ENCODE measurements at places on chromosomes 6 and 20.

GRCh38 chr6:140684776-140685550, 1310.5 kb upstream of the CITED2 start:
- DNase-seq = peak; percentile 97

- no peak for DNase-seq
Measured at GRCh38 chr6:76984572-76984971, 478.7 kb downstream of the HTR1B start.

DNA sequence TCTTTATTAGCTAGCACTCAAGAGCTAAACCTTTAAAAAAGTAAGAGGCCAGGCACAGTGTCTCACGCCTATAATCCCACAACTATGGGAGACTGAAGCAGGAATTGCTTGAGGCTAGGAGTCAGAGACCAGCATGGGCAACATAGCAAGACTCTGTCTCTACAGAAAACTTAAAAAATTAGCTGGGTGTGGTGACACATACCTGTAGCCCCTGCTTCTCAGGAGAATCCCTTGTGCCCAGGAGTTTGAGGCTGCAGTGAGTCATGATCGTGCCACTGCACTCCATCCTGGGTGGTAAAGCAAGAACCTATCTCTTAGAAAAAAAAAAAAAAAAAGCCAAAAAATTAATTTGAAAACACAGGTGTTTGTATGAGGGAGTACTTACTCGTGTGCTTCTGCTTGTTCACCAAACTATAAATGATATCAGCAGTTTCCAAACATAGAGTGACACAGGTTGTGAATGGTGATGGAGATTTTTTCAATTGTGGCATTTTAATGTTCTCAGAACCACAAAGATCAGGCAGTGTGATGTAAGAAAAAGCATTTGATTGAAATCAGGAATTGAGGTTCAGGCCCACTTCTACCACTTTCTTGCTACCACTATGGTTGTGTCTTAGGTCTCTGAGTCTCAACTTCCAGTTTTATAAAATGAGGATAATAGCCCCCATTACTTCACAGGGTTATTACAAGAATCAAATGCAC, 104.9 kb downstream of the FOXO3 start:
- no peak for DNase-seq

GRCh38 chr6:54897462-54898189, 51.1 kb downstream of the FAM83B start:
- DNase-seq = no peak

- DNase-seq = peak; percentile 74
Measured at GRCh38 chr6:24126586-24127192, 674 bp downstream of the NRSN1 start.

GRCh38 chr6:14130435-14131075, 13.0 kb downstream of the CD83 start:
- DNase-seq = no peak

- peak; percentile 92 for DNase-seq
Measured at GRCh38 chr6:106745824-106746582, 116.6 kb downstream of the QRSL1 start.

GRCh38 chr20:35731469-35731788, 10.6 kb downstream of the RBM39 start:
- no peak for DNase-seq

- DNase-seq = no peak
Measured at GRCh38 chr6:27777126-27777525, 135.1 kb downstream of the OR2B2 start.

GRCh38 chr20:34643928-34644327, 33.0 kb downstream of the PIGU start:
- DNase-seq = no peak

DNA sequence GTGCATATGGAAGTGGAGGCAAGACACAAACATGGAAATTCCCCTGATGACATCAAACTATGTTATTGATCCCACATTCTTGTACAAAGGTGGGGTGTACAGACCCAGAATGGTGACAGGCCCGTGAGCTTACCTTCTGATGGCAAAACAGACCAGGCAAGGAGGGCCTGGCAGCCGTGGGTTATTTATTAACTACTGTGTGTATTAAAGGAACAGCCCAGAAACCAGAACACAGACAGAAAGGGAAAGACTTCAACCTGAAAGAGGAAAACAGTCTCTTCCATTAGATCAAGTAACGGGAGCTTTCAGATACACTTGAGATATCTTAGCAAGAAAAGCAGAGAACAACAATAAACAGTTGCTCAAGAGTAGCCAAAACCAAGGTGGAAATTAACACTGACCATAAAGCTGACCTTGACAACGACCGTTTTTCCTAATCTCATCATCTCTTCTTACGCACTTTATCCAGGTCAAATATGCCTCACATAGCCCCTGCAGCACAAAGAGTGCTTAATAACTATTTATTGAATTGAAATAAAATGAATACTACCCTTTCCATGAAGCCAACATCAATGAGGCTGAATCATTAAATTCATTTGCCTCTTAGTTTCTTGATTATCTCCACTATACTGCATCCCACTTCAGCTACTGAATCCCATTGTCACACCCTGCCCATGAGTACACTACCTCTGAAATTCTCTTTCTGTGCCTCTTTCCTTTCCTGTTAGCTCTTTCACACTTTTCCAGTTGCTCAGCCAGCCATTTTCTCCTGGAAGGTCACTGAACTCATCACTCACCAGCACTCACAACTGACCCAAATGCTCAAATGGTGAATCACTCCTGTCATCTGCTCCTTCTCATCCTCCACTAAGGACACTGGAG, 67.4 kb downstream of the MOXD1 start:
- DNase-seq = no peak

DNA sequence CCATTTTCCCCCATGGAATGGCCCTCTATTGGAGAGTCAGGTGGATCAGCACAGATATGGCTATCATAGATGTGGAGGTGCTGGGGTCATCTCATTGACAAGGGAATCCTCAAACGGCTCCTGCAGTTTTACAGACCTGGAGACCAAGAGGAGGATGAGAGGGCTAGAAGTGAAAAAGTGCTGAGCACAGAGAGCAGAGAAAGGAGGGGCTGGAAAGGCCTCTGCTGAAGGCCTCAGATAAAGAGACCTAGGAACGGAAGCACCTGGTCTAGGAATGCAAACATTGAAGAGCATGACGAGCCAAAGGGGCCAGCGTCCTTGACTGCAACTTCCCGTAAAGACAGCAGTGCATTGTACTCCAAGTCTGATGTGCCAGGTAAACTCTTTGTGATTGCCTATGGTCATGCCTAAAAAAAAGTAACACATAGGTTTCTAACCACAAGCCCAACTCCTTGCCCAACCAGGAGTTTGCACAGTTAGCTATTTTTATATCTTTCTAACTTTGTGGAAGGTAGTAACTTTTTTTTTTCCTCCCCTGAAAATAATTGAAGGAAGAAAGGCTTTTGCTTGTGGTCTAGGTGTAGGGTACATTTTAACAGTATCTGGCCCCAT, 15.2 kb downstream of the RSPH4A start:
- no peak for DNase-seq

DNA sequence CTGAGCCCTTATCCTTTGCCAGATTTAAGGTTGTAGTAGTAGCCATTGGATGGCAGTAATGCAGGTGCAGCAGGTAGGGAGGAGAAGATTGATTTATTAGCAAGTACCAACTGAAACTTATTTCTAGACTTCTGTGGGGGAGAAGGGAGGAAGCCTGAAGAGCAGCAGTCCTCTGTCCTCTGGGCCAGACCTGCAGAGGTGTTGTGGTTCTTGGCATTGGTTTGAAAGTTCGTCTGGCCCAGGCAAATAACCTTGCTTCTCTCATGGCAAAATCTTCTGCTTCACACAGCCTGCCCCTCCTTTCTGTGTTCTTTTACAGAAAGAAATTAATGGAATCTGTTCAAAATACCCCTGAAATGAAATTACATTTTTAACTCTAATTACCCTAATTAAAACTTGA, 24.5 kb downstream of the RALY start:
- no peak for DNase-seq

DNA sequence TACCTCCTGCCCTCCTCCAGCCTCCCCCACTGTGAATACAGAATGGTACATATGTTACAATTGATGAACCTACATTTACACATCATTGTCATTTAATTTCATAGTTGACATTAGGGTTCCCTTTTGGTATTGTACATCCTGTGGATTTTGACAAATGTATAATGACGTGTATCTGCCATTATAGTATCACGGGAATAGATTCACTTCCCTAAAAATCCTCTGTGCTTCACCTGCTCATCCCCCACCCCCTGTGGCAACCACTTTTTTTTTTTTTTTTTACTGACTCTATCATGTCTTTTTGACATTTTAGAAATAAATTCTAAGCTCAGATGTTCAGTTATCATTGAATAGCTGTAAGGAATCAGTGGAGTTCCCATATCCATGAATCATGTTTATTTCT, 30.4 kb downstream of the HECA start:
- peak; percentile 23 for DNase-seq

- no peak for DNase-seq
Measured at GRCh38 chr6:164744301-164744700, 565.1 kb downstream of the C6orf118 start.

DNA sequence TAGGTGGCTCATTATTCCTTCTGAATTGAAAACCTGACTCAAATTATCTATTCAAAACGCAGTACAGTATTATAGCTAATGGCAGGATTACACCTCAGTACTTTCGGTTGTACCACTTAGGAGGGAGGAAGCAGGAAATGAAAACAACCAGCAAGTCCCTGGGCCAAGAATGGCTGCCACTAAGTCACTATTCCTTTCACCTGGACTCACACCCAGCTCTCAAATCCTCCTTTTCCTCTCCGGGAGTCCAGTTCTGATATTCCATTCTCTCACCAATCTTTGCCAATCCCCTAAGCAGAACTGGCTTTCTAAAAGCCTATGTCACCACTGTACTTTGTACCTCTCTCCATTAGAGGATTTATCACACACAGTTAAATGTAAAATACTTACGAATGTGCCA, 20.6 kb downstream of the TMEM242 start:
- DNase-seq = no peak

- DNase-seq = no peak
Measured at GRCh38 chr6:90076511-90077415, 182.5 kb downstream of the GJA10 start.

All from NCI-H69 (cell line).